Esophagus squamous epithelium (tissue), 5 donors: ENCODE measurements at places on chromosomes 5 and 9.

DNA sequence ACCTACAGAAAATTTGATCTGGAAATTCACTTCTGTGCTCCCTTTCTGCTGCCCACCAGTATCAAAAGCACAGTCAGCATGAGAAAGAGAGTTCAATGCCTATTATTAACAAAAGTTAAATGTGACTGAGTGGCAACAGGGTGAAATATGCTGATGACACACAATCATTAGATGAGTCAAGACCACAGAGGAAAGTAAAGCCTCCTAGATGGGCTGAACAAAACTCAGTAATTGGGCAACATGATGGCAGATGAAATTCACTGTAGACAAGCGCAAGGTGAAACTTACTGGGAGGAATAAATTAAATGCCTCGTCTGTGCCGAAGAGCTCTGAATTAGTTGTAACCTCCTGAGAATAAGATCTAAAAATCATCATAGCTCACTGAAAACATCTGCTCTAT, 752.8 kb downstream of the IRX1 start:
- no peak for DNase-seq

DNA sequence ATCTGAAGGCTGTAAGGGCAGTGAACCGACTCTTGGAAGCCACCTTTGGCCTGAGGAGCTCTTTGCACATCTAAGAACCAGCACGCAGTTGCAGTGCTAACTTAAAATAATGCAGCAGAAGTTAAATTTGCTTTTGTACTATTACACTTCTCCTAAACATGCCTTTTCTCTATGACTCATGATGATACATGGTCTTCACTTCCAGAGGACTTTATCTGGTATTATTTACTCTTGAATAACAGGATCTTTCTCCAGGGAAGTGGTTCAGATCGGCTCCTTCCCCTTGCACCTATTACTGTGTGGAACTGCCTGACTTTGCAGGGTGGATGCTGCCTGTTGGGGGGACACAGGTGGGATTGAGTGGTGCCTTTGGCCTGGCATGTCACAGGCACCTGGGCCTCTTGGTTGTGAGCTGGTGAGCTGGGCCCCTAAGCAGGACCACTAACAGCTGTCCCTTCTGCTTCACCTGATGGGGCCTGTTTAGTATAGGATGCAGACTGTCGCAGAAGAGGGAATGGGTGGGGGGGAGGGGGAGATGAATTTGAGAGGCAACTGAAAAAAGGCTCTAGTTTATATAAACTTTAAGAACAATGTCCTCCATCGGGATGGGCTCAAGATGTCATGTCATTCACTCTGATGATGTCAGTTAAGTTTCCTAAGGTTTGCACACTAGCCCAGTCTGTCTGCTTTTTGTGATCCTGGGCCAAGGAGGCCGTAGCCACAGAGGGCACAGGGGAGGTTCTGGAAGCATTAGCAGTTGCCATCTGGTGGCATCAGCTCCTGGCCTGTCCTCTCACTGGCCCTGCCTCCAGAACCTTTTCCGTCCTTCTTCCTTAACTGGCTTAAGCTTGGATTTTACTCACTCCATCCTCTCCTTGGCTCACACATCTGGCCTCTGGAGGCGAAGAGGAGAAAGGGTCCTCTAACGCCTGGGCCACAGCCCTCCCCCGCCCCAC, 33.9 kb upstream of the GABBR2 start:
- no peak for DNase-seq

DNA sequence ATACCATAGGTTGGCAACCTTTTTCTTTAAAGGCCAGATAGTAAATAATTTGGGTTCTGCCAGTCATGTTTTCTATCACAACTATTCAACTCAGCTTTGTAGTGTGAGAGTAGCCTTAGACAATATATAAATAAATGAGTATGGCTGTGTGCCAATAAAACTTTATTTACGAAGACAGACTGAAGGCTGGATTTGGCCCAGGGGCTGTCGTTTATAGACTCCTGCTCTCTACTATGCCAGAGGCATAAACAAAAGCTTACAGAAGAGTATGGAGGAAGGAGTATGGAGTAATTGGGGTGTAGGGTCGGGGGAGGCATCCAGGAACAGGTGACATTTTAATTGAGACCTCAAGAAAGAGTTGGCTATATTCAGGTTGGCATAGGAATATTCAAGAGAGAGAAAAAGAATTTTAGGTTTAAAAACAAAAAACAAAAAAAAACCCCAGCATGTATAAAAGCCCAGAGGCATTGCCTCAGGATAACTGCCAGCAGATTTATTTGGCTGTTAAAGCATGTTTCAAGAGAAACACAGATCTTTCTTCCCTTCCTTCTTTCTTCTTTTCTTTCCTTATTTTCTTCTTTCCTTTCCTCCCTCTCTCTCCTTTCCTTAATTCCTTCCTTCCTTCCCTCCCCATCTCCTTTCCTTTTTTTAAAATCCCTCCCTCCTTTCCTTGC, 39.9 kb downstream of the SLIT3 start:
- DNase-seq: no peak

- DNase-seq: no peak
These were observed 387.2 kb downstream of the ARHGEF28 start for GRCh38 chr5:74013222-74013621.

GRCh38 chr9:114771889-114772288, 34.0 kb downstream of the TNFSF15 start:
- no peak for DNase-seq

DNA sequence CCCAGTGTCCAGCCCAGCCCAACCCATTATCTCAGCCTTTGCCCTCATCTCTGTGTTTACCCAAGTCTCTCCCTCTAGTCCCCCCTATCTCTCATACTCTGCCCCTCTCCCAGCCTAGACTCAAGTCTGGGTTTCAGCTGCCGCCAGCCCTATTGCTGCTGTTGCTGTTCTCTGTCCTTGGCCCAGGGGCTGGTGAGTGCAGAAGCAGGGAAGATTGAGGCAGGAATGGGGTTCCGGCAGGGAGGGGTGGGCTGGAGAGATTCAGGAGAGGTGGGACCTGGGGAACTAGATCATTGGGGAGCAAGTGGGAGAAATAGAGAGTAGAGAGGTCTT, 702 bp downstream of the TMEM8B start:
- DNase-seq: no peak

DNA sequence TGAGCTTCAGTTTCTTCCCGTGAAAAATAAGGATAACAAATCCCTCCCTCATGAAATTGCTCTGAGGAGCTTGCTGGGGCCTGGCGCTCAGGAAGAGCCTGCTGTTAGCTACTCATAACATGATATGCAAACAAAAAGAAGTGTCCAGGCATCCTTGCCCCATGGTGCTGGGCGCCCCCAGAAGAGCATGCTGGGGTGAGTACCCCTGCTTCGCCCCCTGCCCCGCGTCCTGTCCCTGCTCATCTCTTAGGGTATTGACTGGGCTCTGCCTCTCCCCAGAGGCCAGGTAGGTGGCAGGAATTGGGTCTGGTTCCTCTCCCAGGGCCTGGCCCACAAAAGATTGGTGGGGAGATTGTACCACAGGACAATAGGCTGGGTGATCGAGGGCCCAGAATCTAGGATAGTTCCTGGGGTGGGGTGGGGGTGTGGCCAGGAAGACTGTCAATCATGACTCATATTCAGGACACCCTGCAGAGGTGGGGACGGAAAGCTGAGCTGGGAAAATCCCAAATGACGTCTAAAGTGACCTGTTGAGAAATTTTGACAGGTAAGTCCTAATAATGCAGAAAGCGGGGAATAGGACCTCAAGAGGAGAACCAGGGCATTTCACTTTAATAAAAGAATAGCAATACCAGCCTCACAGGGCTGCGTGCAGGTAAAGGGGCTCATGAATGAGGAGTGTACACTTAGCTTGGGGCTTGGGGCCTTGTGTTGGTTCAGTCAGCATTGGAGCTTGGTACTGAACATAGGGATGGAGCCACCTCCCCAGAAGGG, 8.9 kb downstream of the PITX1 start:
- no peak for DNase-seq

- DNase-seq: no peak
These were observed 332.4 kb downstream of the KIAA0825 start for GRCh38 chr5:94285984-94286383.

- no peak for DNase-seq
These were observed 57.5 kb downstream of the COL27A1 start for GRCh38 chr9:114212826-114213225.

GRCh38 chr5:54171645-54172384, 138.6 kb downstream of the ARL15 start:
- DNase-seq: no peak

- DNase-seq: no peak
These were observed 104.3 kb downstream of the TRPM6 start for GRCh38 chr9:74783408-74783807.
